ENCODE measurements at places on chromosomes 2 and 18. TPM values are rescaled to one million over a fixed set of nuclear protein-coding genes. Genes with fewer than 3 reads are reported as not detected.
A peak's percentile ranks its signal among the peaks of the same experiment; 100 is the strongest.

DNA sequence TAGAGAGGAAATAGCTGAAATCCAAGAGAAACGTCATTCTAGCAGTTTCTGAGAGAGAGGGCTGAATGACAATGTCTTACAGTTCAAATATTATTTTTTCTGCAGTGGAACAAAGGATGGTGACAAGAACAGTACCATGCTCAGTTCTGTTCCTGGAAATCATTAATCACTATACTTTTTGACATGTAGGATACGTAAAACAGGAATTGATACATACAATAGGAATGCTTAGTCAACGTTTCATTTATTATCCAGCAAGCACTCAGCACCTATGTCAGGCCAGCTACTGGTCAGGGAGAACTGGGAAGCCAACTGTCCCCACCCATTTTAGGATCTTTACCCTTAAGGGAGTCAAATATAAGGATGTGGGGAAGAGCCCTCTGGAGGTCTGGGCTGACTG, 114.7 kb downstream of the DHRS9 start:
- no peak for ATAC-seq

DNA sequence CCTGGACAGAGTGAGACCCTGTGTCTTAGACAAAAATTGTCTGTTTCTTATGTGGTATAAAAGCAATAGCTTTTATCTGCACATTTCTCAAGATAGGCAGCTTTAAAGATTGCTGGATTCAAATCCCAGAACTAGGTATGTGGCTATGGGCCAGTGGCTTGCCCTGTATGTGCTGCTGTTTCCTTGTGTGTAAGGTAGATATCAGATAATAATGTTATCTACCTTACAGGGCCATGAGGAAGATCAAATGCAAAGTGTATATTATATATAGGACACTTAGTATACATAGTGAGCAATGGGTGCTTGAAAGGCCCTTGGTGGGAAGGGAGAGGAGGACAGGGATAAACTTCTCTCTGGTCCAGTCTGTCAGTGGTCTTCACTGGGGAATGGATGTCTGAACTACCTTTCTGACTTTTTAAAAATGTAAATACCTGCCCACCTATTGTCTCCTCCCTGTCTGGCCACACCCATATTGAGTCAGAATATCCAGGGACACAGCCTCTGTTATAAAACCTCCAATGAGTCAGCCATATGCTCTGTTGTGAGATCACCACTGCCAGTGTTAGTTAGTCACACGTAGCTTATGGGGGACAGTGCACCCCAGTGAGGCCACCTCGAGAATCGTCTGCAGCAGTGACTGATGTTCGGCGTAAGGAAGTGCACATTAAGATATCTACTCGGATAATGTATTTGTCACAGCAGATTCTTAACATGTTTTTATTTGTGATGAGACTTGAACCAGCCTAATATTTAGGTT, 383.4 kb downstream of the PTPRM start:
- ATAC-seq: no peak

GRCh38 chr18:80103231-80103630, 5.8 kb upstream of the ADNP2 start:
- peak; percentile 79 for ATAC-seq

DNA sequence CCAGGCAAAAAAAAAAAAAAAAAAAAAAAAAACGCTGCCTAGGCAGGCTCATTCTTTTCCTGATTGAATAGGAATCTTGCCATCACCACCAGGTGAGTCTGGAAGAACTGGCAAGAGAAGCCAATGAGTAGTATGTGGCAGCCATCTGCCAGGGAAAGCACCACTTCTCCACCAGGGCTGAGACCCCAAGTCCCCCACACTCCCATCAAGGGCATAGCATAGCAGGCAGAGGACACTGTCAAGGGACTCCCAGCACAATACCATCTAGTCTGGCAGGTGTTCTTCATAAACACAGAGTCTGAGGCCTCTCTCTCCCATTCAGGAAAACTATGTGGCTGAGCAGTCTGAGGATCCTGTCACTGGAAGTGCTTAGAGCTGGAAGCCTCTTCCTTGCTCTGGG, 538.1 kb upstream of the DSEL start:
- no peak for ATAC-seq

- ATAC-seq: no peak
Observed at GRCh38 chr2:99356853-99357252, 19.7 kb downstream of the EIF5B start.

DNA sequence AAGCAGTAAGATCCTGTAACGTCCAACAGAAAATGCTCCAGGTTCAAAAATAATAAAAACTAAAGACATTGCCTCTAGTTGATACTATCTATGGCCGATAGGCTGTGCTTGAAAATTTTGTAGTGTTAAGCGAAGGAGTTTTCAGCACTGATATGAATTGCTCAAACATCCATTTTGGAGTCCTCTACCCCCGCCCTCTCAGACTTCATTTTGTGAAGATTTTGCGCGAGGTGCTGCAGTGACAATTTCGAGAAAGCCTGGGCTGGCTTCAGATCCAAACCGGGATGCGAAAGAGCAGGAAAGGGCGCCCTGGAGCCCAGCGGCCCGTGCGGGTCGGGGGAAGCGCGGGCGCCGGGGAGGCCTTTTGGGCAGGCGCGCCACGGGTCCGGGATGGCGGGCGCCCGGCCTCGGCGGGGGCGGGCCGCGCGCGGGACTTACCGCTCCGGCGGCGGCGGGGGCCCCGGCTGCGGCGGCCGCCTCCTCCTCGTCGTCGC, 1.8 kb downstream of the SP3 start:
- ATAC-seq: peak; percentile 12

- ATAC-seq: no peak
Observed at GRCh38 chr2:223896833-223897311, 48.3 kb downstream of the WDFY1 start.

GRCh38 chr18:7567474-7568425, 634 bp downstream of the PTPRM start:
- peak; percentile 21 for ATAC-seq

- ATAC-seq: no peak
Observed at GRCh38 chr18:62325806-62326645, 916 bp downstream of the TNFRSF11A start.

The BOLL gene
- total RNA-seq: 0.19 TPM

The PDCL3 gene
- total RNA-seq: 48.4 TPM

The DUSP28 gene
- 4.0 TPM for total RNA-seq
